ENCODE measurements at places on chromosomes 6 and 20.

DNA sequence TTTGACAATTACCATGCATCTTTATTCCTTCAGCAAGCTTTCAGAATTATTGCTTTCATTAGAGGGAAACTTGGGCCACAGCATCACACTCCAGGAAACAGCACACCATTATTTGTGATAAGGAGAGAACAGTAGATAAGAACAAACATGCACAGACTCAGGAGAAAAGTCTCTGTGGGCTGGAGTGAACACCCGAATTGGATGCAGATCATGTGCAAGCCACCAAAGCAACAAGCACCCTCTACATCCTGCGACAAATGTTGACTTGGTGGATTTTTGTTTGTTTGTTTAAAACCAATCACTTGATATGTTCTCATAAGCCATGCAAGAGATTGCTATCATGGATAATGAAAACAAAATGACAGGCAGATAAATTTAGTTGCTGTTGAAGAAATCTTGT is 67.7 kb upstream of the ZFP64 start:
- no peak overlapping the region for H3K4me3 ChIP-seq
- no peak overlapping the region for H3K27ac ChIP-seq
- H3K4me1 ChIP-seq = no peaks in the 10 kb centered on the region
- H3K36me3 ChIP-seq = no peaks in the 10 kb centered on the region
- DNase-seq = no peak

DNA sequence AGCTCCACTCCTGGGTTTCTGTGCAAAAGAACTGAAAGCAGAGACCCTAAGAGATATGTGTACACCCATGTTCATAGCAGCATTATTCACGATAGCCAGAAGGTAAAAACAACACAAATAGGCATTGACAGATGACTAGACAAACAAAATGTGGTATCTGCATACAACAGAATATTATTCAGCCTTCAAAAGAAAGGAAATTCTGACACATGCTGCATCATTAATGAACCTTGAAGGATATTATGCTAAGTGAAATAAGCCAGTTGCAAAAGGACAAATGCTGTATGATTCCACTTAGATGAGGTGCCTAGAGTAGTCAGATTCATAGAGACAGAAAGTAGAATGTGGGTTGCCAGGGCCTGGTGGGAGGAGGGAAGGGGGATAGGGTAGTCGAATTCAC is 17.8 kb downstream of the AAR2 start:
- H3K27ac ChIP-seq = no peak overlapping the region
- DNase-seq = no peak
- no peak overlapping the region for H3K4me3 ChIP-seq
- H3K27me3 ChIP-seq = no peaks in the 10 kb centered on the region

DNA sequence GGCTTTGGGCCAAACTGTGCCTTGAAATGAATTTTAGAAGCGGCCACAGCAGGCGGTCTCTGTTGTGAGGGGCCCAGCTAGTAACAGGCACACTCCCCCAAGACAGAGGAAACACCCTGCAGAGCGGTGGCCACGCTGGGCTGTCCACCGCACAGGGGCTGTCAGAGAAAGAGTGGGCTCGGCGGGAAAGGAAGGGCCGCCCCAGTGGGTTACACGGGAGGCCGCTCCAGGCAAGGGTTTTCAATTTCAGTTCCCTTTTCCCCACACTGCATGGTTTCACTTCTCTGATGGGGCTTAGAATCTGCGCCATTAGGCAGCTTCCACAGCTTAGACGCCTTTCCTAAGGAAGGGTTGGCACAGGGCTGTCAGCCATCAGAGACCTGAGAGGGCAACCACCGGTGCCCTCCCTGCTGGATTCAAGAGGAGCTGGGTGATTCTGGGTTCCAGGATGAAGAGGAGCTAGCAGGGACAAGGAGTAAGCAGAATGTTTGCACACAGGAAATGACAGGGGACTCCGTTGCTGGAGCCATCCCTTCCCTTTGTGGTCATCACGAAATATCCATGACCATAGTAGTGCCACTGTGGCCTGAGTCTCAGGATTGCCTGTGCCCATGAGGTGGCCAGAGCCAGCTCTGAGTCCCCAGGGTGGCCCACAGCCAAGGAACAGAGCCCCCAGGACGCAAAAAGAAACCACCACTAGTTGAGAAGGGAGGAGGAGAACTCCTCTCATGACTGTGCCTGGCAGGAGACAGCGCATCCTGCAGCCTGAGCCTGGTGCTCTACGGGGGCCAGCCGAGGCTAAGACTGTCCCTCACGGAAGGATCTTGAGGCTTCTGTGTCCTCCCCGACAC is 282.7 kb downstream of the NRN1 start:
- H3K4me3 ChIP-seq = peak overlapping the region; percentile 34
- H3K36me3 ChIP-seq = peaks cover 3% of the 10 kb centered on the region
- H3K27ac ChIP-seq = peak overlapping the region; percentile 56
- peaks cover 9% of the 10 kb centered on the region for H3K4me1 ChIP-seq
- no peak for DNase-seq
- H3K27me3 ChIP-seq = no peaks in the 10 kb centered on the region

- H3K4me1 ChIP-seq = peaks cover 93% of the 10 kb centered on the region
- peak overlapping the region; percentile 93 for H3K27ac ChIP-seq
- H3K36me3 ChIP-seq = peaks cover 34% of the 10 kb centered on the region
- no peak for DNase-seq
- peak overlapping the region; percentile 81 for H3K4me3 ChIP-seq
- no peaks in the 10 kb centered on the region for H3K27me3 ChIP-seq
These were observed 13.2 kb downstream of the ZNF831 start for GRCh38 chr20:59176812-59177211.

GRCh38 chr20:39263076-39263475 is 300.9 kb downstream of the DHX35 start:
- H3K4me1 ChIP-seq = no peaks in the 10 kb centered on the region
- no peak overlapping the region for H3K4me3 ChIP-seq
- peaks cover 37% of the 10 kb centered on the region for H3K27me3 ChIP-seq
- H3K36me3 ChIP-seq = no peaks in the 10 kb centered on the region
- DNase-seq = no peak
- H3K27ac ChIP-seq = no peak overlapping the region

- no peaks in the 10 kb centered on the region for H3K27me3 ChIP-seq
- H3K36me3 ChIP-seq = peaks cover 40% of the 10 kb centered on the region
- H3K4me3 ChIP-seq = peak overlapping the region; percentile 95
- H3K4me1 ChIP-seq = peaks cover 53% of the 10 kb centered on the region
- no peak for DNase-seq
- H3K27ac ChIP-seq = peak overlapping the region; percentile 84
These were observed 2.5 kb downstream of the WTAP start for GRCh38 chr6:159729598-159730331.

GRCh38 chr6:19102936-19103335 is 715.8 kb downstream of the RNF144B start:
- H3K4me1 ChIP-seq = no peaks in the 10 kb centered on the region
- DNase-seq = no peak
- no peaks in the 10 kb centered on the region for H3K27me3 ChIP-seq
- H3K4me3 ChIP-seq = no peak overlapping the region

DNA sequence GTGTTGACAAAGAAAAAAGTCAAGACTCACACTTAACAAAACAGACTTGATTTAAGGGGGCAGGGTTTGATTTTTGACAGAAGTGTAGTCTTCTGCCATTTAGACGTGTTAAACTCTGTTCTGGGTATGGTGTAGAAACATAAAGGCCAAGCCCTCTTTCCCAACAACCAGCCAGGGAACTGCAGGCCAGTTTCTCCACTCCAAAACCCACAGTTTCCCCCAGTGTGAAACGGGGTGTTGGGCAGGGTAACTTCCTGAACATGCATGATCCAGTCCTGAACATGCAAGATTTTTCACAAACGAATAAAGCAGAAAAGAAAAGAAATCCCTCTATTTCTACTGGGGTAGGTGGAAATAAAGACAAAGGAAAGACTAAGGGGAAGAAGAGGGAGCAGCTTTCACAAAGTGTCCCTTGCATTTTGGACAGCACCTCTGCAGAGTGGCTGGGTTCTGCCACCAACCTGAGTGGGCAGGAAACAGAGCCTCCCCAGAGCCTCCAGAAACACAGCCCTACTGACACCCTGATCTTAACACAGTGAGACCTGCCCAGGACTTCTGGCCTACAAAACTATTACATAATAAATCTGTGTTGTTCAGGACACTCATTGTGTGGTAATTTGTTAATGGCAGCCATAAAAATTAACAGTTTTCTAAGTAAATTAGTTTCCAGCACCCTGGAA is 7.5 kb downstream of the APMAP start:
- peak overlapping the region; percentile 89 for H3K27ac ChIP-seq
- peaks cover 50% of the 10 kb centered on the region for H3K36me3 ChIP-seq
- peak overlapping the region; percentile 71 for H3K4me3 ChIP-seq
- no peaks in the 10 kb centered on the region for H3K27me3 ChIP-seq
- no peak for DNase-seq

- DNase-seq = no peak
- H3K27ac ChIP-seq = no peak overlapping the region
- H3K4me1 ChIP-seq = no peaks in the 10 kb centered on the region
- no peaks in the 10 kb centered on the region for H3K27me3 ChIP-seq
These were observed 164.9 kb downstream of the CENPW start for GRCh38 chr6:126504792-126505191.

GRCh38 chr20:43681468-43681942 is 14.6 kb downstream of the MYBL2 start:
- no peaks in the 10 kb centered on the region for H3K4me1 ChIP-seq
- no peaks in the 10 kb centered on the region for H3K27me3 ChIP-seq
- no peaks in the 10 kb centered on the region for H3K36me3 ChIP-seq
- H3K27ac ChIP-seq = peak overlapping the region; percentile 54
- H3K4me3 ChIP-seq = no peak overlapping the region
- no peak for DNase-seq

- no peak overlapping the region for H3K4me3 ChIP-seq
- no peaks in the 10 kb centered on the region for H3K27me3 ChIP-seq
- no peak overlapping the region for H3K27ac ChIP-seq
- DNase-seq = no peak
- H3K4me1 ChIP-seq = no peaks in the 10 kb centered on the region
These were observed 1018.3 kb downstream of the GRIK2 start for GRCh38 chr6:102411796-102412195.

- DNase-seq = no peak
- H3K4me1 ChIP-seq = no peaks in the 10 kb centered on the region
- H3K36me3 ChIP-seq = peaks cover 2% of the 10 kb centered on the region
- no peak overlapping the region for H3K4me3 ChIP-seq
- no peaks in the 10 kb centered on the region for H3K27me3 ChIP-seq
These were observed 12.6 kb downstream of the DUSP22 start for GRCh38 chr6:304833-305370.

- H3K36me3 ChIP-seq = peaks cover 6% of the 10 kb centered on the region
- no peak for DNase-seq
- peak overlapping the region; percentile 81 for H3K27ac ChIP-seq
- H3K27me3 ChIP-seq = no peaks in the 10 kb centered on the region
- peaks cover 47% of the 10 kb centered on the region for H3K4me1 ChIP-seq
These were observed 55.6 kb downstream of the GOPC start for GRCh38 chr6:117546674-117547073.

DNA sequence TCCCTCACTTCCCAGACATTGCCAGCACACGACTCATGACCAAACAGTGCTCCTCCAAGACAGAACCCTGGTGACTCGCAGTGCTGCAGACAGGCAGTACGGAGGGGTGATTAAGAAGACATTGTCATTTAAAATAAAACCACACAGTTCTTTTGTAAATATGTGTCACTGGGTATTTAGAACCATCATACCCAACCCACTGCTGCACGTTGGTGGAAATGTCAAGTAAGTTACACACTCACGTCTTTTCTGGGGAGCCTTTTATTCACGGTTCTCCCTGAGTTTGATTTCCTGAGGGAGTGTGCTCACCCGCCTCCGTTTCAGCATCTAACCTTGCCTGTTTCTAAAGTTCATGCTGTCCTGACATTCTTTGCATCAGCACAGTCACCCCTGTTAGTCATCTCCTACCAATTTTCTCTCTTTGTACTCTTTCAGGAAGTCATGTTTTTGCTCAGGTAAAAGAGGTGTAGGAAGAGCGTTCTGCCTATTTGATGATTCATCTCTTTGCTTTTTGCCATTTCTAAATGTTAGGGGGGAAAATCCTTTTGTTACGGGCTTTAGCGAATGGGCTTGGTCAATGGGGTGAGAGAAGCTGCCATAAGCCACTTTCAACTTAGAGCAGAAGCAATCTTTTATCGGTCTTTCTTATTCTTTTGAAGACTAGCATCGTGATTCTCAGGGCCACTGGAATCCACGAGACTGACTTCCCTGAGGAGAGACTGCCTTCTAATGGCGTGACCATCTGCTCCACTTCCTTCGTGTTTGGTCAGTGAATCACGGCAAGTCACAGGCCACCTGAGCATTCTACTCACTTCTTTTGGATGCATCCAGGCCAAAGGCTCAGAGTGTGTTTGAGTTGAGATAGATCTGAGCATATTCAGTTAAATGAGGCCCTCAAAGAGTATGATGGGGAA is 512.8 kb upstream of the JARID2 start:
- no peaks in the 10 kb centered on the region for H3K27me3 ChIP-seq
- H3K36me3 ChIP-seq = no peaks in the 10 kb centered on the region
- peak overlapping the region; percentile 43 for H3K27ac ChIP-seq
